ENCODE measurements at places on chromosomes 4 and X.

DNA sequence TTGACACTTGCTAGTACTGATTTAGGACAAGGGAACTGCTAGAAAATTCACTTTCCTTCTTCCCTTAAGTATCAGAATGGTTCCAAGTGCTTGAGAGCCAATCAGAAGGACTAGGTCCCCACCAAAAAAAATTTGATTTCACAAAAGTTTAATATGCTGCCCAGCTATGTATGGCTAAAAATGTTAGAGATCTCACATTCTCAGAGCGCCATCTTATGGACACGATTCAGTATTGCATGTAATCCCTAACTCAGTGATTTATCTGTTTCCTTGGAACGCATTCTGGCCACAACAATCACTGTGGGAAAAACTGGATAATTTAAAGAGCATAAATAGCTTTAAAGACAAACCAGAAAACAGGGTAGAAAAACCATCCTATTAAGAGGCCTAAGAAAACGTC, 255.1 kb upstream of the GPC4 start:
- no peak for DNase-seq

- no peak for DNase-seq
Observed at GRCh38 chrX:5250106-5250505, 978.6 kb downstream of the NLGN4X start.

DNA sequence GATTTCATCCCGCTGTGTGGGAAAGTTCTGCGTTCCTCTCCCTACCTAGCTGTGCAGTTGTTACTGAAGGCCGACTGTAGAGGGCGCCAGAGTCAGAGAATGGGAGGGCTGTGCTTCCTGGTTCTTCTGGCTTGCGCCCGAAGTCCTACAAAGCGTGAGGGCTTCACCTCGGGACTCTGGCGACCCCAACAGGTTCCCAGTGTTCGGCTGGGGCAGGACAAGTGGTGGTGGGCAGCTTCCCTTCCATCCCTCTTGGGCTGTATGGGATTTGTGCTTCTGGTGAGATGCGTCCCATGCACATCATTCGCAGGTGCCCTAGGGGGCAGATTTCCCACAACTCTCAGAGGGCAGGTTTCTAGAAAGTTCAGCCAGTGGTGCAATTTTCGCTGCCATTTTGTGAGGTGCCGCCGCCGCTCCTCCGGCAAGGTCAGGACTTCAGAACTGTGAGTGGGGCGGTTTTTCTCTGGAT, 27.3 kb downstream of the CT45A1 start:
- peak; percentile 47 for DNase-seq

GRCh38 chrX:44675362-44676024, 132.8 kb upstream of the FUNDC1 start:
- no peak for DNase-seq
